ENCODE measurements at places on chromosomes 4 and X. TPM values are rescaled to one million over a fixed set of nuclear protein-coding genes. Genes with fewer than 3 reads are reported as not detected.

The KLB gene
- 2.3 TPM for total RNA-seq

The PCSK1N gene
- 21.4 TPM for total RNA-seq

The ATOH1 gene
- total RNA-seq: 87.8 TPM

The ERAS gene
- not detected for total RNA-seq

The PRRG1 gene
- total RNA-seq: 11.8 TPM

The ARHGAP24 gene
- total RNA-seq: 7.0 TPM

The PLS3 gene
- total RNA-seq: 15.7 TPM

The MAPK10 gene
- 3.4 TPM for total RNA-seq

The NXF2B gene
- not detected for total RNA-seq

The SLIT2 gene
- 1.9 TPM for total RNA-seq

The TRPC5OS gene
- total RNA-seq: not detected

The UCP1 gene
- total RNA-seq: not detected

The XG gene
- total RNA-seq: 0.11 TPM

The TEX11 gene
- 2.0 TPM for total RNA-seq

The MRFAP1L1 gene
- 33.7 TPM for total RNA-seq

The XIAP gene
- 81.0 TPM for total RNA-seq

The MTTP gene
- total RNA-seq: 1.6 TPM

The NR3C2 gene
- total RNA-seq: 131 TPM

The RTL5 gene
- 1.0 TPM for total RNA-seq

The HTRA3 gene
- 2.5 TPM for total RNA-seq

The GYG2 gene
- 11.3 TPM for total RNA-seq

The TBX22 gene
- total RNA-seq: not detected

The TMEM150C gene
- 1.8 TPM for total RNA-seq

The TMEM154 gene
- total RNA-seq: 1.4 TPM

The ARMCX1 gene
- total RNA-seq: 4.4 TPM

The CPLX1 gene
- 3.5 TPM for total RNA-seq

The NXF2 gene
- total RNA-seq: not detected

The RIPPLY1 gene
- total RNA-seq: not detected

The PAGE2B gene
- not detected for total RNA-seq

The RBM47 gene
- total RNA-seq: 304 TPM

The USP9X gene
- total RNA-seq: 85.0 TPM

The STPG2 gene
- total RNA-seq: 0.25 TPM

The CORIN gene
- total RNA-seq: 1.5 TPM

The SSX2 gene
- total RNA-seq: not detected

The MAGEA2B gene
- total RNA-seq: not detected

The CT47A1 gene
- total RNA-seq: not detected

The GRIA2 gene
- total RNA-seq: 0.12 TPM

The IDH3G gene
- 76.1 TPM for total RNA-seq

The MAP3K15 gene
- 0.17 TPM for total RNA-seq

The ADAMTS3 gene
- total RNA-seq: 0.25 TPM

The SASH3 gene
- total RNA-seq: 1.3 TPM

The CHIC1 gene
- 9.6 TPM for total RNA-seq

The TENT5D gene
- total RNA-seq: not detected
